Thymus (tissue), 14 donors: ENCODE measurements at places on chromosomes 7 and 10. TPM values are rescaled to one million over a fixed set of nuclear protein-coding genes. Genes with fewer than 3 reads are reported as not detected.

DNA sequence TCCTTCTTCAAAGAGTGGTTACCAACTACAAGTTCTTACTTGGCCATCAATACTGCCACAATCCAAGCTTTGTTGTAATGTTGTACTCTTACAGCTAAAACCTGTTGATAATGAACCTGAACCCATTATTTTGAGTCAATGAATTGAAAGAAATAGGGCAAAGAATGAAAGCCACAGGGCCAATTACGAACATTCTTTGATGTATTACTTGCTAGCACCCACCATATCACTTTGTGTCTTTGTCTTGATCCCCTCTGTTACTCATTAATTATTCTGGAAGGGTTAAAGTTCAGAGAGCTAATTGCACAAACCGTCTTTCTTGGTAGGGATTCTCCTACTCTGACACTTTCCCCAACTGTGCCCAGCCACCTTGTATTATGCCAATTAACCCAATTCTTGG, 53.2 kb upstream of the TFEC start:
- no peak for DNase-seq

GRCh38 chr10:131024259-131025131, 287.0 kb downstream of the TCERG1L start:
- DNase-seq: no peak

DNA sequence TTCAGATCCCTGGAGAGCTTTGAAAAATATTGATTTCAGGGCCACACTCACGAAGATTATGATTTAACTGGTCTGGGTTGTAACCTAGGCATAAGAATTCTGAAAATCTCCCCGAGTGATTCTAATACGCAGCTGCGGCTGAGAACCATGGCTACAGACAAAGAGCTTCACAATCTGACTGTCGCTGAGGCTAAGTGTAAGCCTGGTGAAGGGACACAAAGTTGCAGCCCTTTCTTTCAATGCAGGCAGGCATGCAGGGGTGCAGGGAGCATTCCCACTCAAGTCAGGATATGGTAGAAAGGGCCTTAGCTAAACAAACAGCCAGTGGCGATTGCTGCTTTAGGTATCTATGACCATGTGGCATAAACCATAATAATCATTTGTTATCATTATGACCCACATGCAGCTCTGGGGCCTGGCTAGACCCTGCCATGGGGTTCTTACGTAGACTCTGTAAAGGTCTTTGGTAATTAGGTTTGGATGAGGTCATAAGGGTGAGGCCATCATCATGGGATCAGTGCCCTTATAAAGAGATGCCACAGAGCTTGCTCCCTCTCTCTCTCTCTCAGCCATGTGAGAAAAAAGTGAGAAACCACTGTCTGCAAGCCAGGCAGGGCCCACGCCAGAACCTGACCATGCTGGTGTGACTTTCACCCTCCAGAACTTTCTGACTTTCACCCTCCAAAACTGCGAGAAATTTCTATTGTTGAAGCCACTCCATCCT, 88.4 kb upstream of the LANCL2 start:
- DNase-seq: no peak

- DNase-seq: no peak
Measured at GRCh38 chr10:42941295-42941644, 135.6 kb upstream of the RET start.

DNA sequence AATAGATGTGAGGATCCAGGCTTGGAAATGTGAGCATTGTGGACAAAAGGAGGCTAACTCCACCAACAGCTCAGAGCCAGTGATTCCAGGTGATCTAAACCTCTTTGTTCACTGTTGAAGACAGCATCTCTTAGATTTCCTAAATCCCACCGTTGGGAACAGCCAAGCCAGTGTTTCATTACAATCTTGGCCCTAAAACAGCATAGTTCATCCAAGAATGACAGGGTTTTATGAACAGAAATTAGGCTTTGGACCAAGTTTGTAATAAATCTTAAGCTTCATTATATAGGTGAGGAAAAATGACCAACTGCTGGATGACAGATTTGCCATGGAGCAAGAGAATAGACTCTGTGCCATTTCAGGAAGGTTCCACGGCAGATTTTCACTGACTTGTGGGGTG, 65.8 kb downstream of the MTURN start:
- DNase-seq: no peak

DNA sequence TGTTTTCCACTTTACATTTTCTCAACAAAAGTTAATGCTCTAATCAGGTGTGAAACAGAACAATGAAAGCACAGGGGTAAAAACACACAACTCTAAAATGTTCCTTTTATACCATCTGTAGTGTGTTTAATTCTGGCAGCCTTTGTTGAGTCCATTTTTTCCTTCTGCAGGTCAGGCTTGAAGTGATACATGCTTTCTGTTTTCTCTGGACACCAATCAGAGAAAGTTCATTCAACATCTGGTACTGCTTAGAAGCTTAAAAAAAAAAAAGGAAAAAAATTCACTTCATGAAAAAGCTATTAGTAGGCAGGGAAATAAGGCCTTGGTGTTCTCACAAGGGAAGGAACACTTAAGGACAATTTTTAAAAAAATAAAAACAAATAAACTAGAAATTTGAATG, 231.3 kb upstream of the RHOBTB1 start:
- no peak for DNase-seq

GRCh38 chr10:120971671-120972070, 120.5 kb downstream of the WDR11 start:
- no peak for DNase-seq

GRCh38 chr7:143511593-143512047, 33.9 kb downstream of the TAS2R41 start:
- DNase-seq: peak; percentile 13

- no peak for DNase-seq
Measured at GRCh38 chr7:7569615-7570014, 2.9 kb downstream of the MIOS start.

- no peak for DNase-seq
Measured at GRCh38 chr10:31761156-31761555, 167.5 kb downstream of the ARHGAP12 start.

- no peak for DNase-seq
Measured at GRCh38 chr10:33376976-33377657, 42.6 kb upstream of the NRP1 start.

DNA sequence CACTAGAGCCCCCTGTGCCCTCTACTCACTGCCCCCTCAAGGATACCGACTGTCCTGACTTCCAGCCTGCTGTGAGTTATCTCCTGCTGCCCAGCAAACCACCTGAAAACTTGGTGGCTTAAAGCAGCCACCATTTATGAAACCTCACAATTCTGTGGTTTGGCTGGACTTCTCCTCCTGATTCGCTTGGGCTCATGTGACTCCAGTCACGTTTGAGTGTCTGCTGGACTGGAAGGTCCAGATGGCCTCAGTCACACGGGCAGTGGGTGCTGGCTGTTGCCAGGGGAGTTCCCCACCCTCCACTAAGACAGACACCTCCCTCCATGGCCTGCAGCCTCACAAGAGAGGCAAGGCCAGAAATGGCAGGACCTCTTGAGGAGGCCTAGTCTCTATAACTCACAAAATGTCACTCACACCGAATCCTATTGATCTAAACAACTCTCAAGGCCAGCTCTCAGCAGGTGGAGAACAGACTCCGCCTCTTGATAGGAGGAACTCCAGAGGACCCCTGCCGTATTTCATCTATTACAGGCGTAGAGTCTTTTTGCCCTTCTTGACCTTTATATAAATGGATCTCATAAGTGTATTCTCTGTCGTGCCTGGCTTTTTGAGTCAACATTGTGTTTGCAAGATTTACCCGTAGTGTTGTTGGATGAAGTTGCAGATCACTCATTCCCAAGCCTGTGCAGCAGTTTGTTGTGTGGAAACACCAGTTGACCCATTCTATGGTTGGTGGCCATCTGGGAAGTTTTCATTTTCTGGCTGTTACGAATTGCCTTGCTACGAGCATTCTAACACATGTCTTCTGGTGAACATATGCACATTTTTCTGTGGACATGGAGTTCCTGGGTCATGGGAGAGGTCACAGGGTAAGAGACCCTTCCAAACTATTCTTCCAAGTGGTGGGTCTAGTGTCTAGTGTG, 48.3 kb downstream of the ZMIZ1 start:
- no peak for DNase-seq

DNA sequence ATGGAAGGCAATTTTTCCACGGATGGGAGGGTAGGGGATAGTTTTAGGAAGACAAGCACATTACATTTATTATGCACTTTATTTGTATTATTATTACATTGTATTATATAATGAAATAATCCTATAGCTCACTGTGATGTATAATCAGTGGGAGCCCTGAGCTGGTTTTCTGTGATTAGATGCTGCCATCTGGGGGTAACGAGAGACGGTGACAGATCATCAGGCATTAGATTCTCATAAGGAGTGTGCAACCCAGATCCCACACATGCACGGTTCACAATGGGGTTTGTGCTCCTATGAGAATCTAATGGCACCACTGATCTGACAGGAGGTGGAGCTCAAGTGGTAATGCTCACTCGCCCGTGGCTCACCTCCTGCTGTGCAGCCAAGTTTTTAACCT, 103.9 kb upstream of the STK17A start:
- no peak for DNase-seq

The CCDC3 gene
- total RNA-seq: 17.3 TPM

GRCh38 chr10:108393089-108393488, 1228.6 kb upstream of the SORCS1 start:
- DNase-seq: no peak

GRCh38 chr7:73986158-73986631, 41.8 kb upstream of the ELN start:
- DNase-seq: no peak

The RELN gene
- total RNA-seq: 0.28 TPM

DNA sequence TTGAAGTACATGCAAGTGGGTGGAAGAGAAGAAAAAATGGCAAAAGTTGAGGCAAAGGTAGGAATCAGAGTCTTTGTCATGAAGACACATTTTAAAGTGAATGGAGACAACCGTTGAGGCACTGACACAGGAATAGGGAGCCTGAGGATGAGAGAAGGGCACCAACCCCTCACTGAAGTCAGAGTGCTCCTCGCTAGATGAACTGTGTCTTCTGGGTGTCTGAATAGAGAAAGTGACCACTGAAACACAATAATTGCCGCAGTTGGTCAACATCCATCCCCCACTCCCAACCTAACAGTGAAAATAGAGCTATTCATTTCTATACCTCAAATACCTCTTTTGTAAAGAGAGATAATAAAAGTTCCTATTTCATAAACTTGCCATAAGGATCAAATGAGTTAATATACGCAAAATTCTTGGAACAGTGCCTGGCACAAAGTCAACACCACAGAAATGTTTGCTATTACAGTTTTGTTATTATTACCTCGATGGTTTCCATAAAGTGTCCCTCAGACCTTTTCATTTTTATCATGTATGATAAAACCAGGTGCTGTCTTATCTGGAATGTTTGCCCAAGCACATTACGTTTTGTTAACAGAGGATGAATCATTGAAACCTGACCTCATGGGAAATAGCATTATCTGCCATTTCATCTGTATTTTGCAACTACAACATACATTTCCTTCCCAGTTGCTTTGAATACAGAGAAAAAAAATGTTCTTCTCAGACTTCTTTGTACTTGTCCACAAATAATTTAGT, 61.8 kb upstream of the SP4 start:
- DNase-seq: no peak

DNA sequence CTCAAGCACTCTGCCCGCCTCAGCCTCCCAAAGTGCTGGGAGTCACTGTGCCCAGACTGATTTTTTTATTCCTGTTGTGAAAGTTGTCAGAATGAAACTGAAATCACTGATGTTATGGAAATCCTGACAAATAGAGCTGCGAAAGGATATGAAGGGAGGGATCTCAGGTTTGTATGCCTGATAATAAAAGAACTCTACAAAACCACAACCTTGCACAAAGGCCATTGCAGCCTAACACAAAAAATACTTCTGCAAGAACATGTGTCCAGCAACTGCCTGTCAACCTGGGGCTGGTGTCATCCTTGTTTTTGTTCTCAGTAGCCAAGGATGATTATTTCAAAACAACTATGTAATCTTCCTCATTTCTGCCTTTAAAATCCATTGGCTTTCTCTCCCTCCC, 126.1 kb downstream of the NEBL start:
- DNase-seq: no peak

DNA sequence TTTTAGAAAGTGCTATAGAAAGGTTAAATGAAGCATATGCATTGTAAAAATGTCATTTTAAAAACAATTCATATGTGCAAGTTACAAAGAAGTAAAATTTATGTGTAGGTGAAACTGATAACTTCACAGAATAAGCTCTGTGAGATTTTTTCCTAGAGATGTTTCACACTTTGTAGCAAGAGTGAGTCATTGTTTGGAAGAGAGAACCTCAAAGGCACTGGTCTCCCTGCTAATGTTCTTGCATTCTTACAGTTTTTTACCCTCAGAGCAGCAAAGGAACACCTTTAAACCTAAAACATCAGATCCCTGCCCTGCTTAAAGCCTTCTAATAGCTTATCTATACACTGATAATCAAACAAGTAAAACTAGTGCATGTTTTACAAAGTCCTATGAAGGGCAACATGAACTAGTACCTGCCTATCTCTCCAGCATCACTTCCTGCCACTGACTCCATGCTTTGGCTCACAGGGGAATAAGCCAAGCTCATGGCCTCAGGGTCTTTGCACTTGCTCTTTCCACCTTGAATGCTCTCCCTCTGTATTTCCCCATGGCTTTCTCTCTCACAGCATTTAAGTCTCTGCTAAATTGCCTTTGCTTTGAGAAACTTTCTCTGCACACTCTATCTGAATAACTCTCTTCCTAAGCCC, 997.0 kb downstream of the GATA3 start:
- no peak for DNase-seq

GRCh38 chr7:17131060-17131345, 167.4 kb upstream of the AHR start:
- DNase-seq: no peak

The APBB1IP gene
- total RNA-seq: 46.2 TPM

GRCh38 chr7:63070696-63071095, 928.0 kb upstream of the ZNF722 start:
- no peak for DNase-seq

The UNC5B gene
- total RNA-seq: 4.2 TPM

The CYP3A5 gene
- total RNA-seq: 2.1 TPM

DNA sequence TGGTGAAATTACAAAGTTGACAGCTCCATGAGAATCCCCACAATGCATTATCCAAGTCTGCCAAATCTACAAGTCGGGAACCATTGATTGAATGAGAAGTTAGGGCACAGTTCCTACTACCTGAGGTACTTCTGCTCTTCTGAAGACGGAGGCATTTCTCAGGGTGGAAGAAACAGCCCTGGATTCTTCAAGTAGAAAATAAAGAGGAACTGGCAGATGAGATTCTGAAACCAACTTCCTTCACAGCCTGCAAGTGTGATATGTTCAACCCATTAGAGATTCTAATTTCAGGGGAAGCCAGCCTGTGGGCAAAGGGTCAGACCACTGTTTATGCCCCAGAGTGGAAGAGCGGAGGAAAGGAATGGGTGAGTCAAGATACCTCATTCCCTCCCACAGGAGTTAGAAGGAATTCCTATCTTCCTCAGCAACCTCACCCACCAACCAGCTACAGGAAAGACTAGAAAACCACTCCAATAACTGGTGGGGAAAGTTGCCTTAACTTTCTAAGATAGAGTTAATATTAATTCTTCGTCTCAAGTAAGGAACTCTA, 50.5 kb upstream of the BMPER start:
- DNase-seq: no peak

The EN2 gene
- under 0.01 TPM for total RNA-seq

The SPDYE11 gene
- not detected for total RNA-seq
